Esophagus mucosa (tissue), 1 donor: ENCODE measurements at places on chromosomes 13 and 19. TPM values are rescaled to one million over a fixed set of nuclear protein-coding genes. Genes with fewer than 3 reads are reported as not detected.

- ATAC-seq, result no peak
Observed at GRCh38 chr13:47413112-47413511, 516.3 kb upstream of the HTR2A start.

DNA sequence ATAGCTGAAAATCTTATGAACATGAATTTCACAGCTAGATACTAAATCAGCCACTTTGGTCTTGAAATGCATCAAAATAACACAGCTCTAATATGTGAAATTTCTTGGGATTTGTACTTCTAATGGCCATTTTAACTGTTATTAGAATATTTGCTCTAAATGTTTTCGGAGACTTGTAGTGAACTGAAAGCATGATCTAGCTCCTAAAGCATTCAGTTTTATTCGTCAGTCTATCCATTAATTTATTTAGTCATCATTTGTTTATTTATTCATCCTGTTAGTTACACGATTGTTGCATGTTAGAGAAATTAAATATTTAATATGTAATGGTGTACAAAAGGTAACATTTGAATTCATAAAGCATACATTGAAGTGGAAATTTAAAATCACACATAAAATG lies 1132.7 kb downstream of the SLITRK1 start:
- ATAC-seq, result no peak

DNA sequence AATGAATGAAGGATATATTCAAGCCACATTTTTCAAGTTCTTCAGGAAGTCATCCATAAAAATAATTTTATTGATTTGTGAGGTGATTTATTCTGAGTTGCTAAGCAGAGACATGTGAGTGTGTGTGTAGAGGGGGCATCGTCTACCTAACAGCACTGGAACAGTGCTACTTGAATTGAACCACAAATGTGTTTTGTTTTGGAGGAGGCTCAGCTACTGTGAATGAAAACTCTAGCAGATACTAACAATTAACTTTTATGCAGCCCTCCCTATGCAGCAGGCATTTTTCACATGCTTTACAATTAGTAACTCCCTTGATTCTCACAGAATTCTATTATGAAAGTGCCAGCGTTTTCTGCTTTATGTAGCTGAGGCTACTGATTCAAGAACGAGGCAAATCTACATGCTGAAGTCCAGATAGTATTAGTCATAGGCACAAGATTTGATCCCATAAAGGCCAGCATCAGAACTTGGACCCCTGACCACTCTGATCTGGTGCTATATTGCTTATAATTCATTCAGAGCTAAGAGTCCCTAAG lies 103.7 kb downstream of the MYO16 start:
- ATAC-seq, result no peak

- no peak for ATAC-seq
Observed at GRCh38 chr13:33227927-33228647, 57.5 kb downstream of the STARD13 start.

DNA sequence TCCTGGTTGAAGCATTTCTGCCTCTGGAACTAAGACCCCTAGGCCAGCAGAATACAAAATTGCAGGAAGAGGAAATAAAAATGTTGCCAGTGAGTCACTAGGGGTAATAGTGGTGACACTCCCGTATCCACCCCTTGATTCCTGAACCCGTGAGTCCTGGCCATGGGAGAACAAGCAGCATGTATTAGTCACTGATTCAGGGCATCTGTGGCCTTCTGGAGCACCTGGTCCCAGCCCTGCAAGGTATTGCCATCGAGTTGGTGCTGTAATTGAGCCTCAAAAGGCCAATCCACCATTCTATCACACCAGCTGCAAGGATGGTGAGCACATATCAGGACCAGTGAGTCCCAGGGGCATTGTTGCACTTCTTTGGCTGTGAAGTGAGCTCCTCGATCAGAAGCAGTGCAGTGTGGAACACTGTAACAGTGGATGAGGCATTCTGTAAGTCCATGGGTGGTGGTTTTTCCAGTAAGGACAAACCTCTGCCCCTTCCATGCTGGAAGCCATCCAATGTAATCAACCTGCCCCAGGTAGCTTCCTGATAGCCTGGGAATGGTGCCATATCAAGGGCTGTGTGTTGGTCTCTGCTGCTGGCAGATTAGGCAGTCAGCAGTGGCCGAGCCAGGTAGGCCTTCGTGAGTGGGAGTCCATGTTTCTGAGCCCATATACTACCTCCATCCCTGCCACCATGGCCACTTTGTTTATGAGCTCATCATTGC lies 39.6 kb downstream of the C1QTNF9 start:
- peak; percentile 96 for ATAC-seq

DNA sequence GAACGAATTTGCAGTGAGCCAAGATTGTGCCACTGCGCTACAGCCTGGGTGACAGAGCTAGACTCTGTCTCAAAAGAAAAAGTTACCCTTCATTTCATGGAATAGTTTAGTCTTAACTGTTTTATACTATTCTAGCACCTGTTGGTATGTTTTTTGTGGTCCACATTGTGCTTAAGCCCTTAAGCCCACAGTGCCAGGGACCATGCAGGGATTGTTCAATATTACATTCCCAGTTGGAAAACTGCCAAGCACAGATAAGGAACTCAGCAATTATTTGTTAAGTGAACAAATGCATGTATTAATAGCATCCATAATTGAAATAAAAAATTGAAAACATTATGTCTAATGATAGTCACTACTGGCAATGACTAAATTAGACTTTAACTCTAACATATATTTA lies 193.5 kb downstream of the PCDH17 start:
- ATAC-seq, result no peak

DNA sequence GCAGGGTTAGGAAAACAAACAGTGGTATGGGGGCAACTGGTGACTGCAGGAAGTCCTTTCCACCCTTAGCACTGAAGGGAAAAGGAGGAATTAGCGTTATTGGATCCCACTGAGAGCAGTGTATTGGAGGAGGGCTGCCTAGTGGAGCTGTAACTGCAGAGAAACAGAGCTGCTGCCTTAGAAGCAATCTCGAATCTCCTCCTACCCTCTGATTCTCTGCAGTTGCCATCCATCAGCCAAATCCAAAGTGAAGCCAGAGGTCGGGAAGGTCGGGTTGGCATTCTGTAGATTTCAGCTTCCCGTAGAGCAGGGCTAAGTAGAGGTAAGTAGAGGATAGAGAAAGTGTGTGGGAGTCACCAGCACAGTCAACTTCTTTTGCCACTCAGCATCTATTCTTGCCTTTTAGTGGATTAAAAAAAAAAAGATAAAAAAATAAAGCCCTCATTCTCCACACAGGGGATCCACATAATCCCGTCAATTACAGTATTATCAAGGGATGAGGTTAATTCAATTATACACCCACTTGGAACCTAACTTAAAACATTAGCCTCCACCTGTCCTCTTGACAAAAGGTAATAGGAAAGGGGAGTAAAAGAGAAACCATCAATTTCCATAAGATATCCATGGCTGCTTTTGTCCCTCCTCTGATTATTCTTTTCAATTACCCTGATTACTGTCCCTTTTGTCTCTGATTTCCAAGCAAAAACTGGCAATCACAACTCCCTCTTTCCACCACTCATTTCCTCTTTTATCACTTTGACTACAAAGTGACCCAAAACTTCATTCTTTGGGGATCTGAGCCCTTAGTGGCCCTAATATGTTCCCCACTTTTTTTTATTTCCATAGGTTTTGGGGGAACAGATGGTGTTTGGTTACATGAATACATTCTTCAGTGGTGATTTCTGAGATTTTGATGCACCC lies 234.7 kb downstream of the RBM26 start:
- no peak for ATAC-seq

GRCh38 chr19:30064348-30064699 lies 122.3 kb downstream of the URI1 start:
- no peak for ATAC-seq

GRCh38 chr13:60210510-60211330 lies 47.0 kb upstream of the DIAPH3 start:
- ATAC-seq, result no peak

- no peak for ATAC-seq
Observed at GRCh38 chr13:78659732-78660494, 958 bp upstream of the OBI1 start.

DNA sequence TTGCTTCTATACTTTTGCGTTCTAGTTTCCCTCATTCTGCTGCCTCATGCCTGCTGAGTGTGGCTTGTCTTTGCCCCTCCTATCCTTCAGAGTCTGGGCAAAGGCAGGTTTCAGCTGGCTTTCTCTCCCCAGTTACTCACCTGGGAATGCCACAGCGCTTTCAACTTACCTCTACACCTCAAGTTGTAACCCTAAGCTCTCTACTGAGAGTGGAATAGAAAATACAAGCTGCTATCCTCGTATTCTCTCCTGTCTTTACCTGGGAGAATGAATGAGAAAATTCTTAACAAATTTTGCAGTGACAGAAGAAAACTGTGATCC lies 316.3 kb upstream of the KLF12 start:
- ATAC-seq, result peak; percentile 93

DNA sequence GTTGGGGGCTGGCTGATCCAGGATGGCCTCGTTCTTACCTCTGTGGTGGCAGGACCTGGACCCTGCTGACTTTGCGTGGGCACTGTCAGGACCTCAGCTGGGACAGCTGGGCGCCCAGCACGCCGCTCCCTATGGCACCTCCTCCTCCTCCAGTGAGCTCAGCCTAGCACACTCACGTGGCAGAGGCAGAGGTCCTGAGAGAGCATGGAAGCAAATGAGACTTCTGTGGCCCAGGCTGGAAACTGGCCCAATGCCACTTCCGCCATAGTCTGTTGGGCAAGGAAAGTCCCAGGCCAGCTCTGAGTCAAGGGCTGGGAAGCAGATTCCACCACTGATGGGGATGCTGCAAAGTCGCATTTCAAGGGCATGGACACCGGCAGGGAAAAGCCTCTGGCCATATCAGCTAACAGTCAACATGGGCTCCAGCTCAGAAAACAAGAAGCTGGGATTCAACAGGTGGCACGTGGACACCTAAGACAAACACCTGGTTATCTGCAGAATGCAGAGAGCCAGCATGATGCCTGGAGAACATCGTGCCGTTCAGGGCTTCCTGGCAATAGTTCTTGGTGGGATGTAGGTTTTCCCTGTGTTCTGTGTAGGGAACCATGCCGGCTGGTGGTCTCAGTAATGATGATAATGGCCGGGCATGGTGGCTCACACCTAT lies 16.7 kb downstream of the MYBPC2 start:
- ATAC-seq, result no peak

DNA sequence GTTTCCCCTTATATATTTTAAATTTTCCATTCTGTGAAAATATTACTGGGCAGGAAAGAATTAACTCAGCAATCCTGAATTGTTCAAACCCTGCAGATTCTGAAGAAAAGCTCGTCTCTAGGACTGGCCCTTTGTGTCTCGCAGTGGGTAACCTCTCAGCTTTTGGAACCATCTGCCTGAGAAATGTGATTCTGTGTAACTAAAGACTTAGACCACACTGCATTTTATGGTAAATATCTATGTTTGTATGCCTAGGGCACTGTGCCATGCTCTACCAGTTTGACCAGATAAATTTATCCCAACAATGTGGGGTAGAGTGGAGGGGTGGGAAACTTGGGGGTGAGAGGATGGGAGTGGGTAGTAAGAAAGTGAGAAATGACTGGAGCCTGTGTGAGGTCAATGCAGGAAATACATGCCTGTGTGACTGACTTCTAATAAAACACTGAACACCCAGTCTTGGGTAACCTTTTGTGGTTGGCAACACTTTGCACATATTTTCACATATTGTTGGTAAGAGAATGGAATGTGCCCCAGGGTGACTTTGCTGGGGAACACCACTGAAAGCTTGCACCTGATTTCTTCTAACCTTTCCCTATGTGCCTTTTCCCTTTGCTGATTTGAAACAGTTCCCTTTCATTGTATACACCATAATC lies 1181.9 kb downstream of the OLFM4 start:
- peak; percentile 78 for ATAC-seq

DNA sequence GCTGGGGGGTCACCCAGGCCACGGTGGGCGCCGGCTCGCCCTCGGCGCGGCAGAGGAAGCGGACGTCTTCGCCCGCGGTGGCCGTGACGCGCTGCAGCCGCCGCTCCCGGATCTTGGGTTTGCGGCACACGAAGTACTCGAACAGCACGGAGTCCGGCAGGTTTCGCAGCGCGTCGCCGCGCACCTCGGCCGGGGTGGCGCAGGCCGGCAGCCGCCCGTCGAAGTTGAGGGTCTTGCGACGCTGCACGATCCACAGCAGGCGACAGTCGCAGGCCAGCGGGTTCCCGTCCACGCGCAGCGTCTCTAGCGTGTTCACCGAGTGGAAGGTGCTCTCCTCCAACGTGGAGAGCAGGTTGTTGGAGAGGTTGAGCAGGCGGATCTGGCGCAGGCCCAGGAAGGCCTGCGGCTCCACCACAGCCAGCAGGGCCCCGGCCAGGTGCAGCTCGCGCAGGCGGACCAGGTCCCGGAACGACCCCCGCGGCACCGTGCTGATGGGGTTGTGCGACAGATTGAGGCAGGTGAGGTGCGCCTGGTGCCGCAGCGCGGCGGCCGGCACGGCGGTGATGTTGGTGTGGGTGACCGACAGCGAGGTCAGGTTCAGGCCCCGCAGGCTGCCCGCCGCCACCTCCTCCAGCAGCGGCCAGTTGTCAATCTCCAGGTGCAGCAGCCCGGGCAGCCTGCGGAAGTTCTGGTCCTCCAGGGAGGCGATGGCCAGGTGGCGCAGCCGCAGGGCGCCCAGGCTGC lies 8.6 kb upstream of the PEAK3 start:
- ATAC-seq, result no peak

DNA sequence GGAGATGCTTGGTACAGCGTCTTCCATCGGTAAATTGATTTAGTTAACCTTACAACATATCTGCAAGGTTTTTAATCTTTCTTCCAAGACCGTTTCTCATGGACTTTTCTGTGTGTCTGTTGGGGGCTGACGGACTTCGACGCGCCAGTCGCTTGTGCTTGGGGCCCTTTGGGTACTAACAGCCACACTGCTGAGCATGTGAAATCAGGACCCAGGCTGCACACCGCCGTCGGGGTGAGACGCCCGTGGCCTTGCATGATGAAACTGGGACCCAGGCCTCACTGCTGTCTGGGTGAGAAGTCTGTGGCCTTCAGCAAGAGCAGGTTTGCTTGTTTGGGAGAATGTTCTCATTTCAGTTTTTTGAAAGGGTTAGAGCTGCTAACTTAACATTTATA lies 9.8 kb downstream of the ATP4B start:
- no peak for ATAC-seq

- ATAC-seq, result peak; percentile 5
Observed at GRCh38 chr19:49779731-49780555, 13.1 kb downstream of the AP2A1 start.

- no peak for ATAC-seq
Observed at GRCh38 chr19:5908773-5909442, 4.2 kb downstream of the VMAC start.

DNA sequence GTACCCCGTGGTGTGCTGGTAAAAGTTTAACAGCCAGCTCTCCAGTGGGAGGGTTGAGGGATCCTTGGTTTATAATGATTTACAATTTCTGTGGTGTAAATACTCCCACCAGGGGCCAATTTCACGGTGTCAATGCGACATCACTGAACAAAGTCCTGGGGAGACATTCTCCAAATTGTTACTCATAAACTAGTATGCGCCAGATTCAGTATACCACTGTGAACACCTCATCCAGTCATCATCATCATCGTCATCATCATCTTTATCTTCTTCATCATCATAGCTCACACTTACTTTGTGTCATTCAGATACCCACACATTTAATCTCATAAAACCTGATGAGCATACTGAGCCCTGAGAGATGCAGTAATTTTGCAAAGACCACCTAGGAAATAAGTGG lies 17.2 kb upstream of the TNFSF14 start:
- ATAC-seq, result no peak

Gene KL
- total RNA-seq, result 0.24 TPM

Gene KLK4
- total RNA-seq, result not detected

Gene SYCN
- not detected for total RNA-seq

Gene PHF11
- 21.7 TPM for total RNA-seq

Gene ZNF534
- not detected for total RNA-seq

Gene ZNF543
- 4.5 TPM for total RNA-seq

Gene ZNF443
- total RNA-seq, result 3.4 TPM

Gene NDUFA3
- 104 TPM for total RNA-seq

Gene SERPINE3
- total RNA-seq, result not detected
